ENCODE measurements at places on chromosomes 13 and 19. TPM values are rescaled to one million over a fixed set of nuclear protein-coding genes. Genes with fewer than 3 reads are reported as not detected.
A peak's percentile ranks its signal among the peaks of the same experiment; 100 is the strongest.

DNA sequence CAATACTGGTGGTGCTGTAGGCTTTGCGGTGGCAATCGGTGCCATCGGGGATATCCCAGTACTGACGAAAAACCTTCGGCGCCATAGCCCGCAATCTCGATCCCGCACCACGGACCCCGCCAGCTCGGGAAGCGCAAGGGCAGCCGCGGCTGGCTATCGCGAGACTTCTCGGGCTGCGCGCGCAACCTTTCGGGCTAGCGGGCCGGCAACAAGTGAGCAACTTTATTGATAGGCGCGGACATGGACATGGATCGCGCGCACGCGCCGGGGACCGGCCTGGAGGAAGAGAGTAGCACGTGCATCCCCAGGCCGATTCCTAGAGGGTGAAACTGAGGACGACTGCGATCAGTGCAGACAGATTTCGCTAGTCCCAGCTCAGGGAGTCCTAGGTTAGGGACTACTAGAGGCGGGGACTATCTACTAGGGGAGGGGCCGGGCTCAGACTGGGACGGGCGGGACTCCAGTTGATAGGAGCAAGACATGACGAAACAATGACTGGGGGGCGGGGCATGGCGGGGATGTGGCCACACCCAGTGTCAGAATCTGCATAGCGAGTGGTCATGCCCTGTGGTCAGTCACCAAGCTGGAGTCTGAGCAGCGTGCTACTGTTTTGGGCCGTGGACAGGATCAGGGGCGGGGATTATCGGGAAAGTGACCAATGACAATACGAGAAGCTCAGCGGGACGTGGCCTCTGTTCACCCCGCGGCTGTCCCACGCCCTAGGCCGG lies at the start of gene NDUFA11:
NDUFA11 (minus strand) TSS at position 167 of the 728 bp plus-strand sequence; CDS start at position 85, 82 bp downstream.
- peak; percentile 100 for DNase-seq

DNA sequence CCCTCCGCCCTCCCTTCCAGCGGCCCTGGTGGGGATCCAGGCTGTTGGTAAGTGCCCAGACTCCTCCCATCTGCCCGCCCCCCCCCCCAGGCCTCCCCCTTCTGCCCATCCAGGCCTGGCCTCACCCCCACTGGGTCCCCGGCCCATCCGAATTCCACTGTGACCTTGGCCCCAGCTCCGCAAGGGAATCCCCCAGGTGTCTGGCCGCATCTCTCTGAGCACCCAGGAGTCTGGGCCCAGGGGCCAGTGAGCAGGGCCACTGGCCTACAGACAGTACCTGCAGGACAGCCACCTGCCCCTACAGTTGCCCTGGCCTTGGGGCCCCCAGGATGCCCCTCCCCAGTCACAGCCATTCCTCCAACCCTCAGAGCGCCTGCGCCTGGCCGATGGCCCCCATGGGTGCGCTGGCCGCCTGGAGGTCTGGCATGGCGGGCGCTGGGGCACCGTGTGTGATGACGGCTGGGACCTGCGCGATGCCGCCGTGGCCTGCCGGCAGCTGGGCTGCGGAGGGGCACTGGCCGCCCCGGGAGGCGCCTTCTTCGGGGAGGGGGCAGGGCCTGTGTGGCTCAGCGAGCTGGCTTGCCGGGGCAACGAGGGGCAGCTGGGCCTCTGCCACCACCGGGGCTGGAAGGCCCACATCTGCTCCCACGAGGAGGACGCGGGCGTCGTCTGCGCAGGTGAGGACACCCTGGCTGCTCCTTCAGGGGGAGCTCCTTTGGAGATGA lies 912 bp downstream of the SSC5D start:
- DNase-seq: no peak

DNA sequence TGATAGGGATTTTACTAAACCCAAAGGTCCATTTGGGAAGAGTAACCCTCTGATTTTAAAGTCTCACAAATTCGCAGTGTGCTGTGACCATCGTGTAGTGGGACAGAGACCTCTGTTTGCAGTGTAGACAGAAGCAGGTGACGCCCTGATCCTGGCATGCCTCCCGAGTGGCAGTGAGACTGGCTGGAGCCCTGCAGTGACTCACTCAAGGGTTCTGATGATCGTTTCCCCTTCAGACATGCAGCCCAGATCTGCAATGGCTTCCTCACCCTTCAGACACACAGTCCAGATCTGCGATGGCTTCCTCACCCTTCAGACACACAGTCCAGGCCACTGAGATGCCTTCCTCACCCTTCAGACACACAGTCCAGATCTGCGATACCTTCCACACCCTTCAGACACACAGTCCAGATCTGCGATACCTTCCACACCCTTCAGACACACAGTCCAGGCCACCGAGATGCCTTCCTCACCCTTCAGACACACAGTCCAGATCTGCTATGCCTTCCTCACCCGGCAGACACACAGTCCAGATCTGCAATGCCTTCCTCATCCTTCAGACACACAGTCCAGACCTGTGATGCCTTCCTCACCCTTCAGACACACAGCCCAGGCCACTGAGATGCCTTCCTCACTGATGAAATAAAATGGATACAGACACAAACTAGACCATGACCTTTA lies 125.2 kb downstream of the ATP11A start:
- DNase-seq: no peak

- no peak for DNase-seq
Measured at GRCh38 chr13:43933378-43933777, 53.7 kb downstream of the LACC1 start.

The ZNF813 gene
- 1.2 TPM for total RNA-seq

DNA sequence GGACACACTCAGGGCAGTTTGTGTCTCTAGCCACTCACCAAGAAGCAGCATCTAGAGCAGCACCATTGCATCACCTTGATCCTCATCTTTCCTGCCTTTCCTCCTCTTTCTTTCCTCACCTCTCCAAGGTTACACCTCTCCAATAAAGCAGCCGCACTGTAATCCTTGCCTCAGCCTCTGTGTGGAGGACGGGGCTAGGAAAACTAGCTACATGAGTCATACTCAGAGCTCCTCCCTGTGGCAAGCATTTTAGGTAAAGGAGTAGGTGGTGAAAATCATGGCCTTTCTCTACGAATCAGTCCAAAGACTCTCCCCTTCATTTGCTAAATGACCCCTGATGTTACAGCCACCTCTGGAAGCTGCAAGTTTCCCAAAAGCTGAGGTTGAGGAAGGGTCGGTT lies 108.9 kb downstream of the DNAJC15 start:
- no peak for DNase-seq

GRCh38 chr13:76512721-76513145 lies 373.5 kb downstream of the KCTD12 start:
- DNase-seq: no peak

The S1PR4 gene
- total RNA-seq: 2.0 TPM

- no peak for DNase-seq
Measured at GRCh38 chr13:23570099-23570920, at the start of gene TNFRSF19. TNFRSF19 (plus strand) TSS chr13:23570412; CDS start chr13:23590184, 19,772 bp downstream.

GRCh38 chr19:661427-662196 lies 1.4 kb downstream of the RNF126 start:
- no peak for DNase-seq

DNA sequence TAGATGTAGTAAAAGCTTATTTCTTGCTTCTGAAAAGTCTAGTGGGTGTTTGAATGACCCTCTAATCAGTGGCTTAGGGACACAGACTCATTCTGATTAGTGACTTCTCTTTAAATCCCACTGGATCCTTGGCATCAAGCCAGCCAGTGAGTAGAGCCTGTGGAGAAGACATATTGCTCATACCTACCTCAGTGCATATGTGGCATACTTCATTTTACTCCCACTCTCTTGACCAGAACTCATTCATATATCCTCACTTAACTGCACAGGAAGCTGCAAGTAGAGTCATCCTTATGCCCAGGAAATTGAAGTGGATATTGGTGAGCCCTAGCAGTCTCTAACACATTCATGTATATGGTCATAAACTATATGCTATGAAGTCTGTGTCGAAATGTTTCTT lies 148.3 kb downstream of the PDS5B start:
- DNase-seq: no peak

The CIRBP gene
- 415 TPM for total RNA-seq

The C19orf67 gene
- total RNA-seq: not detected

GRCh38 chr19:57651654-57651996 lies 17.1 kb upstream of the ZSCAN4 start:
- DNase-seq: no peak

- no peak for DNase-seq
Measured at GRCh38 chr13:21744149-21744548, 73.3 kb downstream of the FGF9 start.

The CACNA1A gene
- not detected for total RNA-seq

GRCh38 chr19:5804516-5805461 lies at the start of gene NRTN:
NRTN (plus strand) TSS chr19:5805067; CDS start chr19:5824166, 19,099 bp downstream.
- DNase-seq: no peak

- DNase-seq: no peak
Measured at GRCh38 chr13:49608651-49609331, 19.5 kb upstream of the ARL11 start.

DNA sequence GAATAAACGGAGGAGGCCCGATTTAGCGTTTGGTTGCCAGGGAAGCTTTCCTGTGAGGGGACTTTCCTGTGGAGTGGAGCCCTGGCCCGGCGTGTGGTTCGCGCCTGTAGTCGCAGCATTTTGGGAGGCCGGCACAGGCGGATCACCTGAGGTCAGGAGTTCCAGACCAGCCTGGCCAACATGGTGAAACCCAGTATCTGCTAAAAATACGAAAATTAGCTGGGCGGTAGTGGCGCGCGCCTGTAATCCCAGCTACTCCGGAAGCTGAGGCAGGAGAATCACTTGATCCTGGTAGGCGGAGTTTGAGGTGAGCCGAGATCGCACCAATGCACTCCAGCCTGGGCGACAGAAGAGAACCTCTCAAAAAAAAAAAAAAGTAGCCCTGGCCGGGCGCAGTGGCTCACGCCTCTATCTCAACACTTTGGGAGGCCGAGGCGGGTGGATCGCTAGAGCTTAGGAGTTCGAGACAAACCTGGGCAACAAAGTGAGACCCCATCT lies 6.9 kb downstream of the KANK3 start:
- no peak for DNase-seq

- DNase-seq: no peak
Measured at GRCh38 chr13:33483471-33483870, 197.9 kb upstream of the STARD13 start.

- no peak for DNase-seq
Measured at GRCh38 chr13:36131931-36132297, 732 bp upstream of the DCLK1 start.

The IGFL2 gene
- not detected for total RNA-seq

The CGB3 gene
- total RNA-seq: not detected

The ELSPBP1 gene
- total RNA-seq: not detected

DNA sequence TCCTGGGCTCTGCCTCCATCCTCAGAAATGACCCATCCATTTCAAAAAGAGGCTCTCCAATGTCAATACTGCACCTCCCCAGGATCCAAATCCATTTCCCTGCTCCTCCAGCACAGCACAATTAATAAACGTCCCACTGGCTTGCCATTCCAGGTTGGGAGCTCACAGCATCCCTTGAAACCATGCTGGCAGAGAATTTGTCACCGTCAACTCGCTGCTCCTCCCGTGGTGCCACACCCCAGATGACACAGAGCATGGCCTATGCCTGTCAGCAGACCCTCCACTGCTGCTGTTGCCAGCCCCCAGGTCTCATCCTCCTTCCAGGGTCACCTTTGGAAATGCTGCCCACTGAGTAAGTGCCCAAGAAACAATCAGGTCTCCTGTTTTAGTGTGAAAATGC lies 53.0 kb upstream of the UQCRFS1 start:
- DNase-seq: no peak

The ZNF177 gene
- 0.44 TPM for total RNA-seq

- DNase-seq: no peak
Measured at GRCh38 chr19:13014101-13014920, 19.0 kb downstream of the NFIX start.

Measured in esophagus squamous epithelium (tissue), 5 donors.